Stimulated activated CD4-positive, alpha-beta T cell treated with anti-CD3 and anti-CD28 coated beads, Interleukin-12 subunit alpha, Interleukin-12 subunit beta, amount 100 ng/mL, for 4 hours (primary cell): ENCODE measurements at places on chromosomes 3 and 15.
A peak's percentile ranks its signal among the peaks of the same experiment; 100 is the strongest.

GRCh38 chr3:46276497-46277099 is 34.3 kb downstream of the CCR3 start:
- peak; percentile 74 for DNase-seq

DNA sequence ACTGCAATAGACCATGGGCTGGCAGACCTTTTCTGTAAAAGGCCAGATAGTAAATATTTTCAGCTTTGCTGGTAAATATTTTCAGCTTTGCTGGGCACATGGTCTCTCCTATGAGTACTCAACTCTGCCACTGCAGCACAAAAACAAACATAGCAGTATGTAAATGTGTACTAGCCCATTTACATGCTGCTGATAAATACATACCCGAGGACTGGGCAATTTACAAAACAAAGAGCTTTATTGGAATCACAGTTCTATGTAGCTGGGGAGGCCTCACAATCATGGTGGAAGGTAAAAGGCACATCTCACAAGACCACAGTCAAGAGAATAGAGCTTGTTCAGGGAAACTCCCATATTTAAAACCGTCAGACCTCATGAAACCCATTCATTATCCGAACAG is 793.0 kb downstream of the EDEM1 start:
- no peak for DNase-seq

GRCh38 chr3:191523148-191523547 is 62.2 kb downstream of the PYDC2 start:
- DNase-seq: no peak

DNA sequence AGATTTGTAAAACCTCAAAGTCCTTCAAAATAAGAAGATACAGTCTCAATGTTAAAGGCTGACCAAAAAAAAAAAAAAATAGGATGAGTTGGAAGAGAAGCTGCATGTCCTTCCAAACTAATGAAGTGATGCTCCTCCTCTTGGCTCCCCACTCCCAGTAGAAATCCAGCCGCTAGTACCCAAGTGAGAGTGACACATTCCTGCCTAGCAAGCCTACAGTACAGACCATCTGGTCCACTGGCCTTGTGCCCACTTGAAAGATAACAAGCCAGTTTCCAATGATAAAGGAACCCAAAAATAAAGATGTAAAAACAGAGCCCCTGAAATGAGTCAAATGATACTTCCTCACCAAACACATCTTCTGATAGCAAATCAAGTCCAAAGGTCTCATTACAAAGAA is 258.7 kb upstream of the NSMCE3 start:
- DNase-seq: no peak

DNA sequence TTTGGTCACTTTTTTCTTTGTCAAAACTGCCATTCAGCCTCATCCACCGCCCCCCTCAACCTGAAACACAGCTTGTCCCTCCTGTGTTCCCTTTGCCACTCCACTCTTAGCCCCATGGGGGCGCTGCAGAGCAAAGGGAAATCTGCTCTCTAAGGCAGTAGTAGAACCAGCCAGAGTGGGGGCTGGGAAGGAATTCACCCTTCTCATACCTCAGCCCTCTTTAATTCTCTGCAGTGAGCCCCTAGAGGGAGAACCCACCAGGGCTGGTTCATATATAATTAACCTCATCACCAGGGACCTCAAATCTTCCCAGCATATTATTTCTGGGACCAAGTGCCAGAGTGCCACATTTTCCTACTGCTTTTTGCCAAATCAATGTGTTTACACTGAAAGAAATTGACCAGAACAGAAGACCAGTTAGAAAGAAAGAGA is 2.8 kb upstream of the BCL6 start:
- DNase-seq: peak; percentile 87

- no peak for DNase-seq
These were observed 109.3 kb downstream of the GMPS start for GRCh38 chr3:155979746-155980145.

DNA sequence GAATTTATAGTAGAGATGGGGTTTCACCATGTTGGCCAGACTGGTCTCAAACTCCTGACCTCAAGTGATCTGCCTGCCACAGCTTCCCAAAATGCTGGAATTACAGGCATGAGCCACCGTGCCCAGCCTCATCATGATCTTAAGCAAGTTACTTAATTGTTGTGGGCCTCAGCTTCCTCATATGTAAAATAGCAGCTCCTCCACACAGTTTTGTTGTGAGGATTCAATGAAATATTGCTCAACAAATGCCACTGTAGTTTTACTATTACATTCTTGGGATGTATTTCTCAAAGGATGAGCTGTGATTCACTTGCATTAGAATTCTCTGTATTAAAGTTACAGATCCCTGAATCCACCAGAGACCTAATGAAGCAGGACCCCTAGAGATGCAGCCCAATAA is 168.8 kb downstream of the ADAMTS9 start:
- no peak for DNase-seq

GRCh38 chr3:157672061-157672460 is 168.8 kb upstream of the VEPH1 start:
- DNase-seq: no peak

DNA sequence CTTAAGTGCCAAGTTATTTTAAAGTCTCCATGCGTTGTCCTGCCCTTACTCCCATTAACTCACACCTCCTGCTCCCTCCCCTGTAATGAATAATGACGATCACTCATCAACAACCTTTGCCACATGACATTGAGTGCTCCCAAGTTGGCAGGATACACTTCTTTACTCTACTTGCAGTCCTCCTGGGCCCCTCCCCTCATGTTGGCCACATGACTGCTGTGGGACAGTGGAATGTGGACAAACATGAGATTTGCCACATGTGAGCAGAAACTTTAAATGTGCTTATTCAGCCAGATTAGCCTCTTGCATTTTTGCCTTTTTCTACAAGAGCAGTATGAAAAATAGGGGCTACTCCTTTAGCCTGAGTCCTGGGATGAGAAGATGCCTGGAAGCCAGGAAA is 167.9 kb downstream of the DCLK3 start:
- no peak for DNase-seq

DNA sequence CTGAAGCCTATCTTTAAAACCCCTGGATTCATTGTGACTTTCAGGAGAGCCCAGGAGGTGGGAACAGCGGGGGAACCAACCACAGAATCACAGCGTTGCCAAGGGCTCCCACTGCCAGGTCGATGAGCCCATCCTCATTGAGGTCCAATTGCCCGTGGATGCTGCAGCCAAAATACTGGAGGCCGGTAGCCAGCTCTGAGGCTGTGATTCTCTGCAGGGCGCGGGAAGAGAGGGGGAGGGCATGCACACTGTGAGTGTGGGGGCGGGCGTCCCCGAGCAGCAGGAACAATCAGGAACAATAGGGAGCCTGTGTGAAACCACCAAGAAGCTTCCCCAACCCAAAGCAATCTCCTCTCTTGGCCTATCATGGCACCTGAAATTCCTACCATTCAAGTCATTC is 53.4 kb downstream of the FEM1B start:
- DNase-seq: no peak

- DNase-seq: no peak
These were observed 23.0 kb downstream of the PLA2G4E start for GRCh38 chr15:41997845-41998244.

GRCh38 chr3:52479877-52480575 is 15.1 kb upstream of the STAB1 start:
- no peak for DNase-seq

GRCh38 chr3:165078293-165078692 is at the start of gene SI:
Gene SI, minus strand, starts transcription at chr3:165078496. Its CDS starts 2,484 bp downstream, at chr3:165076012.
- no peak for DNase-seq

- no peak for DNase-seq
These were observed 115.2 kb downstream of the PEX5L start for GRCh38 chr3:179921500-179921899.

GRCh38 chr3:79097964-79098660 is 669.7 kb downstream of the ROBO1 start:
- DNase-seq: no peak

GRCh38 chr3:55676643-55677042 is 189.5 kb upstream of the WNT5A start:
- DNase-seq: no peak
